ENCODE measurements at places on chromosomes 2 and 18.

GRCh38 chr2:19488009-19488691, 129.7 kb upstream of the OSR1 start:
- peak; percentile 20 for DNase-seq

DNA sequence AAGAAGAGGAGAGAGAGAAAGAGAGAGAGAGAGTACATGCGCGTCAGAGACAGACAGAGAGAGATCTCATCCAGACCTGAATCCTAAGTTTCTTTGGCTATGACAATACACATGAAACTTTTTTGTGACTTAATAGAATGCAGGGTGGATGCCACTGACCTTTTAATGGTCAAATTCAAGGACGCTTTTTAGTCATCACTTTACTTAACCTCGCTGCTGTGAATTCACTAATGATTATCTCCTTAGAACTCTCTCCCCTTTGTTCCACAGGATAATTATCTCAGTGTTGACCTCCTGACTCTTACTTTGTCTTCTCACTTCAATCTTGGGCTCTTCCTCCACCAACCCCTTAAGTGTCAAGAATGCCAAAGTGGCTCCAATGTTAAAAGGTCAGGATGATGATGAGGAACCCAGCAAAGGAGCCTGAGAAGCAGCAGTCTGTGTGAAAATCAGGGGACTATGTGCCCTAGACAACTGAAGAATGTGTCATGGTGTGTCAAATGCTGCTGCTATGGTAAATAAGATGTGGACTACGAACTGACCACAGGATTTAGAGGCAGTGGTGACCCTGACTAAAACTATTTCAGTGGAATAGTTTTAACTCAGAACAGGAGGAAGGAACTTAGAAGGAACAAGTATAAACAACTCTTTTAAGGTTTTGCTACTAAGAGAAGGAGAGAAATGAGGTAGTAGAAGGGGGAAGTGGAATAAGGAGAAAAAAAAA, 382.1 kb downstream of the ZEB2 start:
- no peak for DNase-seq

DNA sequence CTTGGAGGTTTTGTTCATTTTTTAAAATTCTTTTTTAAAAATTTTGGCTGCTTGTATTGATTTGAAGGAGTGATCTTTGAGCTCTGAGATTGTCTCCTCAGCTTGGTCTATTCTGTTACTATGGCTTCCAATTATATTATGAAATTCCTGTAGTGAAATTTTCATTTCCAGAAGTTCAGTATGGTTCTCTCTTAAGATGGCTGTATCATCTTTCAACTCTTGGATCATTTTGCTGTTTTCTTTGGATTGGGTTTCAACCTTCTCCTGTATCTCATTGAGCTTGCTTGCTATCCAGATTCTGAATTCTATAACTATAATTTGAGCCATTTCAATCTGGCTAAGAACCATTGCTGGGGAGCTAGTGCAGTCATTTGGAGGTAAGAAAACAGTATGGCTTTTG, 270.8 kb upstream of the NT5C1B start:
- no peak for DNase-seq

- no peak for DNase-seq
Measured at GRCh38 chr2:161123531-161124030, 36.6 kb upstream of the TANK start.

- no peak for DNase-seq
Measured at GRCh38 chr2:217905896-217906295, 96.9 kb downstream of the TNS1 start.

- no peak for DNase-seq
Measured at GRCh38 chr18:51397347-51397962, 200.0 kb upstream of the MEX3C start.

DNA sequence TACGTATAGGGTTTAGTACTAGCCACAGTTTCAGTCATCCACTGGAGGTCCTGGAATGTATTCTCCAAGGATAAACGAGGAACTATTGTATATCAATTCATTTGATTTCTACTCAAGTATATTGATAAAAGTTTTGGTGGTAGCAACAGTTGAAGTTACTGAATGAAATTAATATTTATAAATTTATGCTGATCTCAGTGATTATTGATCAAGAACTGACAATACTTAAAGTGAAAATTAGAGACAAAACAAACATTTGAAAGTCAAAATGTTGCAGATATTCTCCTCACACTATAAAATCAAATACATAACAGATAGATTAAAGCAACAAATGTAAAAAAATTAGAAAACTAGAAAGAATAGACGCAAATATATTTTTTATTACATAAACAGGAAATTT, 150.9 kb upstream of the SLC35G4 start:
- DNase-seq, result no peak

GRCh38 chr2:51410331-51410730, 378.4 kb upstream of the NRXN1 start:
- DNase-seq, result no peak

DNA sequence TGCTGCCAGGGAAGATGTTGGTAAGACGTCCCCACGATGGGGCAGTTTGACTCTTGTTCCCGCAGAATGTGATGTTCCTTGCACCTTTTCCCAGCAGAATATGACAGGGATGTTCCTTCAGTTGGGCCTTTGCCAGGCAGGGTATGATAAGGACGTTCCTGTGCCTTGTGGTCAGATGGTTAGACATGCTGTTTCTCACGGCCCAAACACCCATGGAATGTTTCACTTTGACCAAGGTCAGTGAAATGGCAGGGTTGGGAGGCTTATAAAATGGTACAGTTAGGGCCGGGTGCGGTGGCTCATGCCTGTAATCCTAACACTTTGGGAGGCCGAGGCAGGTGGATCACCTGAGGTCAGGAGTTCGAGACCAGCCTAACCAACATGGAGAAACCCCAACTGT, 40.3 kb upstream of the YPEL5 start:
- no peak for DNase-seq

DNA sequence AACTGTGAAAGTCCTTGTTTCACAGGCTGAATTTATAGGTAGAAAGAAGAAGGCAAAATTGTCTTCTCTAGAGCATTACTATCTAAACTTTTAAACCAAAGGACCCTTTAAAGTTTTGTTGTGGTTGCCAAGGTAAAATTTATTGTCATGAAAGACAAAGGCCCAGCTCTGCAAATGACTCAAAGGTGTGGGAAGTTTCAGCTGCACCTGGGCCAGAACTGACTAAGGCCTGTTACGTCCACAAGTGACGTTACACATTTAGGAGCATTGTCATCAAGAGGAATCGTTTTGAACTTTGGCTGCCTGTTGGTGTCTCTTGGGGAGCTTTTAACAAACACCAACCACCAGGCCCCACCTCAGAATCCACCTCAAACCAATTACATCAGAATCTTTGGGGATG, 8.1 kb upstream of the DSC3 start:
- no peak for DNase-seq

DNA sequence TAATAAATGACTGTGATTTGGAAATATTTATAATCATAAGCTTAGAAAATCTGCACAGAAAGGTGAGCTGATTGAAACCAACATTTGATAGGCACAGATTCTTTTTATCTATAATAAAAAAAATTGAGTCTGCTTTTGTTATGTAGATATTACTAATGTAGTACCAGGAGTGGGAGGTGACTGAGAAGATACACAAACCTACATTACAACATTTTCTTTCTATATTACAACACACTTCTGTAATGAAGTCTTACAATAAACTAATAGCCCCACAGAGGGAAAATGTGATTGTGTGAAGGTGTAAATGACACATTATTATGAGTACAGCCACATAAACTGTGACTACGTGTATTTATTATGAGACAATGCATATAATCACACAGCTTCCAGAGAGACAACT, 241.6 kb downstream of the PIEZO2 start:
- DNase-seq, result no peak

DNA sequence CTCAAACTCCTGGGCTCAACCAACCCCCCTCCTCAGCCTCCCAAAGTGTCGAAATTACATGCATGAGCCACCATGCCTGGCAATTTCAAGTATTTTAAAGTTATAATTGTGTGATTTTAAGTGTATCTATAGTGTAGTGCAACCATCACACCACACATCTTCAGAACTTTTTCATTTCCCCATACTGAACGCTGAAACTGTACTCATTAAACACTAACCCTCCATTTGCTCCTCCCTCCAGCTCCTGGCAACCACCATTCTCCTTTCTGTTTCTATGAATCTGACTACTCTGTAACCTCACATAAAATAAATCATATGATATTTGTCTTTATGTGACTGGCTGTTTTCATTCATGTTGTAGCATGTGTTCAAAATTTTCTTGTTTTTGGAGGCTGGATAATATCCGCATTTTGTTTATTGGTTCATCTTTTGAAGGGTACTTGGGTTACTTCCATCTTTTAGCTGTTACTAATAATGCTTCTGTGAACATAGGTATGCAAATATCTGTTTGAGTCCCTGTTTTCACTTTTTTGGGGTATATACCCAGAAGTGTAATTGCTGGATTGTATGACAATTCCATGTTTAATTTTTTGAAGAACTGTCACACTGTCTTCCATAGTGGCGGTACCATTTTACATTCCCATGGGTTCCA, 188.2 kb downstream of the PLCL1 start:
- DNase-seq, result no peak

GRCh38 chr18:9925369-9925768, 11.6 kb downstream of the VAPA start:
- DNase-seq, result no peak

- DNase-seq, result no peak
Measured at GRCh38 chr2:79774016-79774415, 261.2 kb downstream of the CTNNA2 start.

DNA sequence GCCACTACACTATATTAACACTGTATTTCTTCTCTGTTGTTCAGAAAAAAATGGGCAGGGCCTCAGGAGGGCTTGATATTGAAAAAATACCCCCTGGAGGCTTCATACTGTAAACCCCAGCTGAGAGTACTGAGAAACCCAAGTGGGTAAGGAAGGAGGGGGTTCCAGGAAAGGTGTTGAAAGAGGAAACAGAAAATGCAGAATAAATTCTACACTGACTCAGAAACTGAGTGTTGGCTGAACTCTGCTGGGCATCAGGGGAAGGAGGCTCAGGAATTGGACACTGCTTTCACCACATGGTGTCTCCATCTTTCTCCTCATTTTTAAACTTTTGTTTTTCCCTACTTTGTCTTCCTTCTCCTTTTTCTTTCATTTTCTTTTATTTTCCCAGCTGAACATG, 253.7 kb downstream of the DYM start:
- no peak for DNase-seq

GRCh38 chr2:187429989-187430388, 18.1 kb downstream of the CALCRL start:
- no peak for DNase-seq

GRCh38 chr2:55001716-55002115, 48.5 kb downstream of the RTN4 start:
- DNase-seq, result no peak

DNA sequence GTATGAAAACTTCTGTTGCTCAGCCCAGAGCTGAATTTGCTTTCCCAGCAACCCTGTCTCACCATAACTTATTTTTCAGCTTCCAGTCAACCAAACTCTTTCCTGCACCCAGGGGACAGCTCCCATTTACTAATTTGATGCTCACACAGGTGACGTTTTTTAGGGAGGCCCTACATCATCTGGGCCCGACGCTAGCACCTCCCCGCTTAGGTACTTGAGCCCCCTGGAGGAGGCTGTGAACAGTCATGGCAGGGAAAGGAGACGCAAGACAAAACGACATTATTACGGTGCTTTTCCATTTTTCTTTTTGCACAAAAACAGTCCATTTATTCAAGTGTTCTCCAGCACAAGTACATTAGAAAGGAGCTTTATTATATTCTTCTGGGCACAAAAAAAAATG, 59.2 kb upstream of the POMC start:
- no peak for DNase-seq

DNA sequence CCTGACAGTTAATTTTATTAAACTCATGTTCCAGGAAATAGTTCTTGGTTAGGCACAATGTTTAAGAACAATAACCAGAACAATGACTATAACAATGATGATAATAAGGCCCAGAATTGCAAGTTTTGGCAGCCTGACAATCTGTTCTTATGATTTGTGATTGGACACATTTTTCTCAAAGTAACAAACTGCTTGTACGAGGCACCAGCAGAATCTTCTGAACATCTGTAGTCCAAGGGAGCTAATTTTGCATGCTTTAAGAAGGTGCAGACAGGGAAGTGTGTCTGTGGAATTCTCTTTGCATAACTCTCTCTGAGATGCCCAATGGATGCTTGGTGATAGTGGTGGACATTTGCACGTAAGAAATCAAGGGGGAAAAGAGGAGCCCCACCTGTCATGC, 709.3 kb downstream of the SLC4A3 start:
- DNase-seq, result no peak

- DNase-seq, result no peak
Measured at GRCh38 chr18:49392352-49392751, 68.1 kb downstream of the DYM start.

GRCh38 chr18:49071778-49072177, 121.0 kb upstream of the SMAD7 start:
- no peak for DNase-seq

DNA sequence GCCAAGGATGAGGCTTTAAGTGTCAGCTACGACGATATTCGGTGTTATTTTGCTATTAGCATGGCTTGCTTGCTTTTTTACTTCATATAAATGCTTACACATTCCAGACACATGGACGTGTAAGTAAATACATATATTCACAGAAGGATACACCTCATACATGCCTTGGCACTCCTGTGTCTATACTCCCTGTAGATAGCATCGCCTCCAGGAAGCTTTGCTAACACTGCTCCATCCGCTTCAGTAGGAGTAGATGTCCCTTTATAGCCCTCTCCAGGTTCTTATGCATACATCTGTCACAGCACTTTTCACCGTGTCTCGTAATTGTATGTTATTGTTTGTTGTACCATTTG, 27.5 kb upstream of the KCTD1 start:
- no peak for DNase-seq

DNA sequence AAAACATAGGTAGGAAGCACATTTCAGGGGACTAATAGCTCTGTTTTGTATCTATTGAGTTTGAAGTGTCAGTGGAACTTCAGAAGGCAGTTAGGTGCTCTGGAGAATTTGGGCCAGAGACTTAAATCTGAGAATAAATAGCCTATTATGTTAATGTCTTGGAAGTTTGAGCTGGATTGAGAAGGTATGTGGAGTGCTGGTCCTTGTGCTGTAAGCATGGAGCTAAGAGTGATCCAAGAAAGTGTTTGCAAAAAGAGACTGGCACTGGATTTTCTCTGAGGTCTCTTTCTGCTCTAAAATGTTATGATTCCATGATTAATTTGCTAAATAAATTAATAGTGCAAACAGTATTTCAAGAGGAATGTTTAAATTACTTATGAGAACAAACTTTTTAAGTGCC, 63.3 kb downstream of the ICOS start:
- DNase-seq, result no peak

DNA sequence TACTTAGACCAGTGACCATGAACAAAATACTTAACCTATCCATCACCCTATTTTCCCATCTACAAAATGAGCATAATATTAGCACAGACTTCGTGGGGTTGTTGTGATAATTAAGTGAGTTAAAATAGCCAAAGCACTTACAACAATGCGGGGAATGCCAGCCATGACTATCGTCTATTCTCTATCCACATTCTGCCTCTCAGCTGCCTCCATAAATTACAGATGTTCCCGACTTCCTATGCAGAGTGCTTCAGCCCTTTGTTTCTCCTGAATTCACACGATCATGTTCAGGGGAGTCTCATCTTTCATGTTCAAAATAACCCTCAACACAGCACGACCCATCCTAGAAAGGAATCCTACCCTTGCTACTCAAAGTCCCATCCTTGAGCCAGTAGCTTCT, 211.6 kb downstream of the EN1 start:
- no peak for DNase-seq
